Activated CD8-positive, alpha-beta memory T cell treated with anti-CD3 and anti-CD28 coated beads for 1 hour (primary cell): ENCODE measurements at places on chromosomes 12 and 14.

GRCh38 chr14:76311079-76311758, 64.7 kb upstream of the ESRRB start:
- DNase-seq: no peak

- DNase-seq: no peak
Observed at GRCh38 chr14:72549854-72550253, 344.0 kb downstream of the DPF3 start.

- DNase-seq: no peak
Observed at GRCh38 chr12:118274066-118274465, 98.6 kb downstream of the TAOK3 start.

DNA sequence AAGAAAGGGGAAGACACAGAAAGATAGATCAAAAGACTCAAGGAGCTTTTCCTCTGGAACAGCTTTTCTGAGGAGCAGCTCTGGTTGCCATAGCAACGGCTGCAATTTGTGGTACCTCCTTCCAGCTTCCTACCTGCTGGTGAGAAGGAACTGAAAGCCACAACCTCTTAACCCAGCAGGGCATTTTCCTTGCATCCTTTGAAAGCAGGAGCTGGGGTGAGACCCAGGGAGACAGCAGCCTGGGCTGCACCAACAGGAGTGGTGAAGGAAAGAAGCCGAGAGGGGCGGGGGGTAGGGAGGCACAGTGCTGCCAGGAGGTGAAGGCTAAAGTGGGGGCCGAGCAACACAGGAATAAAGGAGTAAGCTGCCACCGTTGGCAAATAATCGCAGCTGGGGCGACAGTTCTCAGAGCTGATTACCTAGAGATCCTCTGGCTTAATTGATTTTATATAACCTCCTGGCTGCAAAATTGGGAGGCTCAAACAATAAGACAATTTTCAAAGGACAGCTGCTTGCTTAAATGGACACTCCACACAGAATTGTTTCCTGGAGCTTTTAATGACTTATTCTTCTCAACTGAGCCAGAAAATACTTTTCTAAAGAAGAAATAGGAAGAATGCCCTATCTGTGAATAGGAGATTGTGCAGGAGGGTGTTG, 129.4 kb downstream of the RPAP3 start:
- no peak for DNase-seq

DNA sequence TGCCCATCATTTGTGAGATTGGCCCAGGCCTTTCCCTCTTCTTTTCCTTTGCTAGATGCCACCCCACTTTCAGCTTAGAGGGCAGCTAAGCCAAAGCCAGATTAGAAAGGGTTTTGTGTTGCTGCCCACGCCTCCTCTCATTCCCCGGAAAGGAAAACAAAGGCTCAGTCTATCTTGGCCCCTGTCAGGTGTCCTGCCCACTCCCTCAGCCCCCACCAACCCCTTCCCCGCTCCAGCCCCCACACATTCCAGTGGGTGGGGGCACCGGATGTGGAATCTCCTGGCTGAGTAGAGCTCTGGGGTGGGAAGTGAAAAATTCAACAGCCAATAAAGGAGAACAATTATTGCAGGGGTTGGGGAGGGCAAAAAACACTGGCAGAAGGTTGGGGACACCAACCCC, 2.2 kb downstream of the BLOC1S1 start:
- DNase-seq: no peak

DNA sequence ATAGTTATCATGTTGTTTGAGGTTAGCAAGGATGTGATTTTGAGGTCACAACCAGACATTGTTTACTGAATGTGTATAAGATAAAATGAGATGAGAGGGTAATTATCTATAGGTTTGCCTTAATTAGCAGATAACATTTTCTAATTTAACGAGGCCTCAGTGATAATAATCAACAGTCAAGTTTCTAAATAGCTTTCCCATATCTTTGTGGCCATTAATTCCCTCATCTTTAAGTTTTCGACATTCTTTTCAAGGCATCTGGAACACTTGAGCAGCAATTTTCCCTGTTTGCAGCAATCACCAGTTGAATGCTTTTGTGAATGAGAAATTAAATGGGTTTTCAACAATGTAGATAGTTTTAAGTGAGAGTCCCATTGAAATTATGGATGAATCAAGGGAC, 304.1 kb downstream of the SYT1 start:
- no peak for DNase-seq

GRCh38 chr14:44962334-44963043, 499 bp downstream of the TOGARAM1 start:
- peak; percentile 3 for DNase-seq

DNA sequence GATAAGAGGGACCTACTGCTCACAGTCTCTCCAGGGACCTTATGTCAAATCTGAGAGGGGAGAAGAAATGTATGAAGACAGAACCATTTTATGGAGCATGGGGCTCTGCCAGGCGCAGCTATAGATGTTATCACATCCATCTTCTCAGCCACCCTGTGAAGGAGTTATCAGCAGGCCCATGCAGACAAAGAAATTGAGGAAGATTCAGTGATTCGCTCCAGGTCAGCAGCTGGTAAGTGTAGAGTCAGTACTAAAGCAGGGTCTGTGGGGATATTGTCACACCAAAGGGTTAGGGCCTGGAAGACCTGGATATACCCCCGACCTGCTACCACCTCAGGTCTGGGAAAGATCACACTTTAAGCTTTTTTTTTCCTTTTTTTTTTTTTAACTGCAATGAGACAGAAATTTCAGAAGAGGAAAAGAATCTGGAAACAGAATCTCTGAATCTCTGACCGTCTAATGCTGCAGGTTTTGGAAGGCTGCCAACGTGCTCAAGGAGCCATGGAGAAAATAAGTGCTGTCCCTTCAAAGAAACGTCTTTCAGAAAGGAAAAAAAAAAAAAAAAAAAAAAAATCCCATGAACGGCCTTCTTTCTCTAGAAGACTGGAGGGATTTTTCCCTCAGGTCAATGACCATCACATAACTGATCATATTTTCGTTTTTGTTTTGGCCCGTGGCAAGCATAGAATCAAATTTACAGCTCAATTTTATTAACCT, 73.3 kb upstream of the PLEKHG7 start:
- no peak for DNase-seq

GRCh38 chr14:74988993-74989392, 13.7 kb upstream of the EIF2B2 start:
- DNase-seq: no peak

- DNase-seq: no peak
Observed at GRCh38 chr12:79524507-79525148, 166.1 kb downstream of the PAWR start.

- no peak for DNase-seq
Observed at GRCh38 chr12:79360936-79361335, 329.8 kb downstream of the PAWR start.

- DNase-seq: no peak
Observed at GRCh38 chr12:38664661-38665269, 240.6 kb downstream of the CPNE8 start.

GRCh38 chr14:102902086-102902485, 20.4 kb upstream of the AMN start:
- no peak for DNase-seq

- DNase-seq: no peak
Observed at GRCh38 chr12:33323823-33324222, 115.8 kb downstream of the SYT10 start.

GRCh38 chr14:58479975-58480374, 52.5 kb downstream of the KIAA0586 start:
- DNase-seq: no peak

GRCh38 chr12:102474438-102475064, 5.8 kb downstream of the IGF1 start:
- DNase-seq: no peak

- DNase-seq: no peak
Observed at GRCh38 chr12:68665016-68665569, 21.7 kb upstream of the NUP107 start.

- no peak for DNase-seq
Observed at GRCh38 chr12:22410486-22410885, 76.0 kb upstream of the ST8SIA1 start.

GRCh38 chr12:68367903-68368302, 35.7 kb upstream of the MDM1 start:
- DNase-seq: no peak

- no peak for DNase-seq
Observed at GRCh38 chr12:71556875-71557274, 106.8 kb downstream of the ZFC3H1 start.

- DNase-seq: no peak
Observed at GRCh38 chr12:112842441-112842840, 50.9 kb downstream of the RPH3A start.

- no peak for DNase-seq
Observed at GRCh38 chr14:89013098-89013504, 188.7 kb downstream of the TTC8 start.

DNA sequence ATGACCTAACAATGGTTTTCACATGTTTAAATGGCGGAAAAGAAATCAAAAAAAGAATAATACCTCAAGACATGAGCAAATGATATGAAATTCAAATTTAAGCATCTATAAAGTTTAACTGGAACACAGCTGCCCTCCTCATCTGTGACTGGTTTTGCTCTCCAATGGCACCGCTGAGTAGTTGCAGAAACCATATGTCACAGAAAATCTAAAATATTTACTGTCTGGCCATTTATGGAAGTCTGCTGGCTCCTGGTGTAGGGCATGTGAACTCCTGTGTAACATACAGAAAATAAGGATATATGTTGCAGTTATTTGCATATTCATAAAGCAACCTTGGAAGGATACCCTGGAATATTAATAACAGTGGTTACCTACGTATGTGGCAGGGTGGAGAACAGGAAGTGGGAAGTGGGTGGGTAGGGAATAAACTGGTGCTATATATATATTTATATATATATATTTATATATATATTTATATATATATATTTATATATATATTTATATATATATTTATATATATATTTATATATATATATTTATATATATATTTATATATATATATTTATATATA, 48.4 kb downstream of the LTBP2 start:
- DNase-seq: no peak

- no peak for DNase-seq
Observed at GRCh38 chr12:94948232-94948810, 55.2 kb downstream of the NDUFA12 start.

DNA sequence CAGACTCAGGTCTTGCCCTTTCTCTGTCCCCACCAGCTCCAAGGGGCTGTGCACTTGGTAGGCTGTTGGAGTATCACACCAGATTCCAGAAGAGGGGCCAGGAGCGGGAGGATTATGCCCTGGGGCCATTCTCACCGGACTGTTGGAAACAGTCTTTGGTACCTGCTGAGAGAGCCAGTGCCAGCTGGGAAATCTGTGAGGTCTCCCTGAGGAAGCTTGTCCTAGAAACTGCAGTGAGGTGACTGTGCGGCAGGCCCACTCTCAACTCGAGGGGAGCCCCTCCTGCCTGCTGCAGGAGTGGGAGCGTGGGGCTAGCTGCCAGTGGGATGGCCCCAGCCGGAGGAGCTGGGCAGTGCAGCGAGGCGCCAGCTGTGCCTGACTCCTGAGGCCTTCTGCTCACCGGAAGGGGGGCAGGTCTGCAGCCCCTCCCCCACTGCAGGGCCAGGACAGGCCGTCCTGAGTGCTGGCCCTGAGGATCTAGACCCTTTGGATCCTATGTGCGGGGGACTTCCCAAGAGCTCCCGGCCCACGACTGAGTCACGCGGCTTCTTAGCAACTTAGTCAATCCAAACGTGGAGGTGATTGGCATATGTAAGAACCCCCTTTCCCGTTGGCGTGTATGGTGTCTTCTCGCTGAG, 295.2 kb downstream of the CACNA1C start:
- DNase-seq: no peak

- peak; percentile 76 for DNase-seq
Observed at GRCh38 chr12:14884458-14884878, 1.2 kb downstream of the MGP start.

GRCh38 chr12:80059875-80060274, 39.5 kb upstream of the OTOGL start:
- DNase-seq: no peak

- peak; percentile 74 for DNase-seq
Observed at GRCh38 chr14:99271951-99272631, at the start of gene BCL11B. Gene BCL11B, minus strand, starts transcription at chr14:99272197. Its CDS starts 979 bp downstream, at chr14:99271218.

DNA sequence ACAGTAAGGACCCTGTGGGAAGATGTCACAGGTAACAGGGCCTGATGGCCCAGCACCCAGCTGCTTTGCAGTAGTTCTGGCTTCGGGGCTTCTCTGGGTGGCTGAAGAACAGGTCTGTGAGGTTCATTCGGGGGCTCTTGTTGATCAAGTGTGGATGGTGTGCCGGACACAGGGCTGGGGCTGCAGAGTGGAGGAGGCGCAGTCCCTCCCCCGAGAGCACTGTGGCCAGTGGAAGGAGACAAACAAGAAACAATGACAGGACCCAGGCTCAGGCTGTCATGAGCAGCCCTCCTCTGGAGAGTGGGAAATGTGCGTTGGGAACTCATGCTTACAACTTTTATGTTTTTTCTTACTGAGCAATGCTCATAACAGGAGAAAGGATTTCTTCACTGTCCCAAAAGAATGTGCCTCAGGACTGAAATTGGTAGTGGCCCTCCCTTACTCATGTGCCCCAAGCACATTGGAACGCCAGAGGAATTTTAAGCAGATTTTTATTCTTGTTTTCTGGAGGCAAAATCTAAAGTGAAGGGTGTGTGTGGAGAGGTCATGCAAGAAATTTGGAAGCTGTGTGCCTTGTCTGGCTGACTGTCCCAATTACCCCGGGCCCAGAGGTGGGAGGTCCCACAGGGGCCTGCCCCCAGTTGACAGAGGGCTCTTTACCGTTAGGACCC, 233.8 kb downstream of the CACNA1C start:
- no peak for DNase-seq

GRCh38 chr12:92332552-92332951, 186.9 kb upstream of the BTG1 start:
- DNase-seq: no peak

- no peak for DNase-seq
Observed at GRCh38 chr14:52917735-52918134, 33.1 kb downstream of the FERMT2 start.

GRCh38 chr14:88208858-88209257, 114.2 kb downstream of the KCNK10 start:
- DNase-seq: no peak

DNA sequence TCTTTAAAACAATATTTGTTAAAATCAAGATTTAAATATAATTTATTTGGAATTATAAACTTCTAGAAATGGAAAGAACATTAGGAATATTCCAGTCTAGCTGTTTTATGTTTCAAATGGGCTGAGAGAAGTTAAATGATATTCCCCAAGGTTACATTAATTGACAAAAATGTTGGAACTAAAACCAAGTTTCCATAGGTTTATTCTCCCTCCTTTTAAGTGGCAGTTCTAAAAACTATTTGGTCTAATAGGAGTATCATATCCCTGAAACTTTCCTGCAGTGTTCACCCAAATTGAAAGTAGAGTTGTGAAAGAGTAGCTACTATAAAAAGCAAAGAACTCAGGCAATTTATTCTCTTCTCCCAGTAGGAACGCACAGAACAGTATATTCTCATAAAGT, 1185.5 kb downstream of the LRFN5 start:
- no peak for DNase-seq

DNA sequence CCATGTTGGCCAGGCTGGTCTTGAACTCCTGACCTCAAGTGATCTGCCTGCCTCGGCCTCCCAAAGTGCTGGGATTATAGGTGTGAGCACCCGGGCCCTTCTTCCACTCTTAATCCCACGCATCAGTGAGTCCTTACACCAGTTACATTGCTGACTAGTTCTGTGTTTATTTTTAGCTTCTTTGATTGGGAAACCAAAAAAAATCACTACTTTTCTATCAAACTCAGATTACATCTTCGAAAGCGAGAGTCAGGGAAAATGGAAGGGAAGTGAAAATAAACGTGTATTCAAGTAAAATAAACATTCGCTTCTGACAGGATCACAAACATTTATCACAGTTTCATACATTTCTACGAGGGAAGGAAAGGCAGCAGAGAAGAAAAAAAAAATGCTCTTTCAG, 32.2 kb downstream of the FGD6 start:
- no peak for DNase-seq
